Spleen (tissue), 13 donors: ENCODE measurements at places on chromosomes 3 and 15.

DNA sequence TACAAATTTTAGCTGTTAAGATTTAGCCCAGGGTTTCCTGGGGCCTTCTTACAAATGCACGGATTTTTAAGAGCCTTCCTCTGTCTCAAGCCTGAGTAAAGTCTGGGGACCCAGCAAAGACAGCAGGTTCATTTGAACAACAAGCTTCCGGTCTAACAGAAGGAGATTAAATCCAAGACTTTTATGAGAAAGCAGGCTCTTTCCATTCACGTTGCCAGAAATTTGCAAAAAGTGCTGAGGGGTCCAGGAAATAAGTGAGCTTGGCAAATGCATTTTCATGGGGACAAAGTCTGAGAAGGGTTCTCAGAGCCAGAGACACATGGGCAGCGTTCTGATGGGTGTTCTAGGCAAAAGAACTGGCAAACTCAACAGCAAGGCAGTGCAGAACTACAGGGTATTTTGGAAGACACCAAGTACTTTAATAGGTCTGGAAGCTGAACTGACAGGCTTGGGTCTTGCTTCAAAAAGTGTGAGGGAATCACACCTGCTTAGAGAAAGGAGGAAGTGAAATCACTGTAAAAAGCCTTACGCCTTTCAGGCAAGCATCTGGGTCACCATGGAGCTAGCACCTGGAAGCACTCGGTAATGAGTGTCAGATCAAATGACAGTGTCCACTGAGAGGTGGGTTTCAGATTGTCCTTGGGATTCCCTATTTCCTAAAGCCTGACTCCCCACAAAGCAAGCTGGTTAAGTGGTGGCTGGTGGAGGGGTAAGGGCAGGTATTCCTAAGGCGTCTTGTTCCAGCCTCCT is 115.8 kb upstream of the ARHGEF3 start:
- no peak for DNase-seq

GRCh38 chr3:84487296-84487695 is 471.5 kb upstream of the CADM2 start:
- DNase-seq: no peak

- no peak for DNase-seq
Observed at GRCh38 chr3:55719508-55719907, 232.4 kb upstream of the WNT5A start.

DNA sequence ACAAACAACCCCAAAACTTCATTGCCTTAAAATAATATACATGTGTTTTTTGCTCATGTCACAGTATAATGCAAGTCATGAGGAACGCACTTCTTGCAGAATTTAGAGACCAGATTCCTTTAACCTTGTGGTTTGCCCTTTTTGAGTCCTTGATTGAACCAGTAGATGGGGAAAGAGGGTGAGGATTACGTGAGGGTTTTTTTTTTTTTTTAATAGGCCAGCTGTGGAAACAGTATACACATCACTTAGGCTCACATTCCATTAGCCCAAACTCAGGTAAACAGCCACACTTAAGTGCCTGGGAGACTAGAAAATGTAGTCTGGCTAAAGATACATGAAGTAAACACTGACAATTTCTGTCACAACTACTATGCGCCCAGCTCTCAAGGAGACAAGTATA is 114.9 kb upstream of the MLF1 start:
- DNase-seq: no peak
